Stimulated activated CD4-positive, alpha-beta T cell treated with anti-CD3 and anti-CD28 coated beads, Interleukin-4, amount 100 ng/mL, for 1 hour (primary cell): ENCODE measurements at places on chromosomes 11 and 22.

- no peak for DNase-seq
These were observed 38.3 kb upstream of the NNMT start for GRCh38 chr11:114257621-114258558.

GRCh38 chr22:50571264-50572175, 6.7 kb downstream of the CPT1B start:
- DNase-seq = no peak

- DNase-seq = no peak
These were observed 6.9 kb upstream of the CATSPER1 start for GRCh38 chr11:66032957-66033735.

DNA sequence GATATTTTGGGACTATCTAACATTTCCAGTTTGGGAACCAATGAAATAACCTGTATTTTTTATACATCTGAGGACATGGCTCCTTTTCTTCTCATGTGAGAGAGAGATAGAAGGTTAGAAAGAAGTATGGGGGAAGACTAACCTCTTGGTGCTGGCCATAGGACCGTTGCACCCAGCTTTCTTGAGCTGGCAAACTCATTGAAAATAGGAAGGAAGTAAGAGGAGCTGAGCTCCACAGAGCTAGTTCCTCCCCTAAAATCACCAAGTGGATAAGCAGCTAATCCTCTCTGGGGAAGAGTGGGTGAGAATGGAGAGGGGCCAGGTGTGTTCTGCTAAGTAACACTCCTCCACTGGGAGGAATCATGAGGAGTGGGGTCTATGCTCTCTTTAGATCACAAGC, 387.4 kb upstream of the CADM1 start:
- no peak for DNase-seq

DNA sequence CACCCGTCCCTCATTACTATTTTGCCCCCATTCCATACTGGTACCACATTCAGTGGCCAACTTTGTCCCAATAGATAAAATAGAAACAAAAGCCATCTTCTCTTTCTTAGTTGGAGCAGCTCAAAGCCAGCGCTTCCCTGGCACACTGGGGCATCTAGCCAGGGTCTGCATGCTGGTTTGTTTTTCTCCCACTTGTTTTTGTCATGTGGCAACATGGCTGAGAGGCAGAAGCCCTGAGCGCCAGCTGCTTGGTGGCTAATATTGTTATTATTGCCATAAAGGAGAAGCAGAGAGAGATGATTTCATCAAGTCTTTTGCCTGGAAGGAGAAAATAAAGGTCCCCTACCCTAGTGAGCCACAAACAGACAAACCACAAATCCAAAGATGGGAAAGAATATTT, 48.4 kb upstream of the CRTAM start:
- no peak for DNase-seq

- no peak for DNase-seq
These were observed 74.0 kb upstream of the TTC12 start for GRCh38 chr11:113240389-113240788.

- DNase-seq = no peak
These were observed 330.3 kb downstream of the C11orf87 start for GRCh38 chr11:109752212-109752825.

GRCh38 chr11:91686700-91687099, 537.9 kb upstream of the FAT3 start:
- DNase-seq = no peak

DNA sequence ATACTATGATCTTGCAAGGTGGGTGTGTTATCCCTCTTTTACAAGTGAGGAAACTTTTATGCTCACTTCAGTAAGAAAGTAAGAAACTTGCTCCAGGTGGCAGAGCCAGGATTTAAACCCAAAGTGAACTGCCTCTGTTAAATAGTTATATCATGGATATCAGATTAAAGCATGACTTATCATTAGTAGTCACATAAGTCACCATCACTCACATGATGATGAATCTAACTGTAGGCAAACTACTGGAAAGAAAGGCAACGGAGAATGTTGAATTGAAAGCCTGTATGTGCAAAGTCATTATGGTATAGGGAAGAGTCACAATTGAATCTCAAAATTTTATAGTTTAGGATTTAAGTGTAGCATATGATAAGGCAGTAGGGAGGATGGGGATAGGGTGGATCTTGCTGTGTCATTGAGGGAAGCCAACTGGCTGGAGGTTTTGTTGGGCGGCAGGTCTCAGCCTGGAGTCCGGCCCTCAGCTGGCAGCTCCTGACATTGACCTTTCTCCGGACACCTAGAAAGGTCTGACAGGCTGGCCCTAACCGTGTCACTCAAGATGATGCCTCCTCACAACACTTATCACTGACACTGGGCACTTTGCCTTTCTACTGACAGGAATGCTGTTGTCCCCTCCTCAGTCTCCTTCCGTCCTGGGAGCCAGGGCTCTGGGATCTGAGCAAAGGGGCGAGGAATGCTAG, 98.3 kb downstream of the EMSY start:
- DNase-seq = no peak

- DNase-seq = no peak
These were observed 209.5 kb downstream of the NAV2 start for GRCh38 chr11:19921976-19922688.

DNA sequence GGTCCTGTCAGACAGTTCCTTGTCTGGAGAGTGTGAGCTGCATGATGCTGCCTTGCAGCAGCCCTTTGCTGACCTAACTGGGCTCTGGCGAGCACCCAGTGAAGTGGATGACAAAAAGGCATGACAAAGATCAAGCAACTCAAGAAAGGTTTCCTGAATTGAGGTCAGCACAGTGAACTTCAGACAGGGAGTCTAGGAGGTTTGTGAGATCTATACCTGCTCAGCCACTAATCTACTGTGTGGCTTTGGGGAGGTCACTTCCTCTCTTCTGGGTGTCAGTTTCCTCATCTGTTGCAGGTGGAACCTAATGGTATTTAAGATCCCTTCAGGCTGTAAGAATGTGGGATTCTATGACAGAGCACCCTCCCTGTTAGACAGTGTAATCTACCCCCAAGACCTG, 213.9 kb upstream of the NARS2 start:
- DNase-seq = no peak

DNA sequence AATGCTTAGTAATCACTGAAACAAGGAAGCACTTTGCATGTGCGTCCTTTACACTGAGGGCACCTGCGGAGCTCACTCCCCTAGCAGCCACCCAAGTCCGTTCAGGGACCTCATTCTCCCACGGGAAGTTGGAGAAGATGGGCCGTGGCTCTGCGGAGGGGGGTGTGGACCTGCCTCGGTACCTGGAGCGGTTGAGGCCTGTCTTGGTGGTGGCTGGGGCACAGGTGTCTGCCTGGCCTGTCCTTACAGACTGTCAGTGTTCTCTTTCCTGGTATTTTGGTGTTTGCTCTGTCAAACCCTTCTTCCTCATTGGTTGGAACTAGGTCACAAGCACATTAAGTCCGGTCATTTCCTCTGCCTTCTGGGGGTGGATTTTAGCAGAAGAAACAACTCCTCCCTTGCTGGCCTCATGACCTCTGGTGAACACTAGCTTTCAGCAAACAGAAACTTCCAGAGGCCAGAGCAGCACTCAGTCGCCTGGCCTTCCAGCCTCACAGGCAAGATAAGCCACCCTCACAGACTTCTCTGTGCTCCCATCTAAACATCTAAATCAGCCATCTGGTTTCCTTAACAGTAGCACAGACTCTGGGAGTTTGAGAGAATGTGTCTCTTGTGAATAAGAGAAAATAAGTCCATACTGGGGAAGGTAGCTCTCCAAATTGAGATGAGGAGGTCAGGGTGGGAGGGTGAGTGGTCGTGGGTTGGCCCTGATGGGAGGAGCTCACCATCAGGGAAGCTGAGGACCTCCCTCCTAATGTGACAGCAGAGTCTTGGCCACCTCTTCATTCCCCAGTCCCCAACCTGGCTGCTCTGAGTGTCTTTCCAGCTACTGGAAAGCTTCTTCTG, 8.6 kb downstream of the SNAP29 start:
- DNase-seq = no peak

- DNase-seq = no peak
These were observed 324.5 kb upstream of the PITPNB start for GRCh38 chr22:28243539-28243938.
